ENCODE measurements at places on chromosomes 11 and 22.

DNA sequence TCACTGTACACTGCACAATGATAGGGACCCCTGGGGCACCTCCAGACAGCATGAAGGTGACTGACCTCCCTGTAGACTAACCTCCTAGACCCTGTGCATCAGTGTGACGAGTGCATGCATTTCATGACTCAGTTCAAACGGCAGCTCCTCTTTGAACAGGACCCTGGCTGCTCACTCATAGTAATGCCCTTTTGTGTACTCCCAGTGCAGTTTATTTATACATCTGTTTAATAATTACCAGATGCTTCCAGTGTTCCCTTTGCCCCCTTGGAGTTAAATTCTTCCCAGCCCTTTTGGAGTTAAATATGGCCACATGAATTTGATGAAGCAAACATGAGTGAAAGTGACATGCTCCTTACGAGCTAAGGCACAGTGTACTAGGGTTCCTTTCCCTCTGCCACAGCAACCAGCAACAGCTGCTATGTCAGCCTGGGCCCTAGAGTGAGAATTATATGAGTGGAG lies 72.4 kb downstream of the PANX1 start:
- peak; percentile 14 for DNase-seq

DNA sequence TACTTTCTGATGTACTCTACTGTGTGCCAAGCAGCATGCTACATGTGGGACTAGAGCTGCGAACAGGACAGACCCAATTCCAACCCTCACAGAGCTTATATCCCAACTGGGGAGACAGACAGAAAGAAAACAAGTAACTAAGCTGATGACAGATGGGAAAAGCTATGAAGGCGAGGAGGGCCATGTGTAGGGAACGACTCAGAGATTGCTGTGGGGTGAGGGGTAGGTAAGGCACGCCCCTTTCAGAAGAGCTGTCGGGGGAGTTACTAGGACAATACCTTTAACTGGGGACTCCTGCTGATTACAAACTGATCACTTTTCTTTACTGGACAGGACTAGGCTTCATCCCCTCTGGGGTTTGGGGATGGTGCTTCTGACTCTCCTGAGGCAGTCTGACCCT lies 48.9 kb downstream of the ST3GAL4 start:
- DNase-seq = no peak

- DNase-seq = no peak
These were observed 12.4 kb upstream of the HTATIP2 start for GRCh38 chr11:20351136-20351535.

GRCh38 chr11:66326261-66327111 lies 9.6 kb upstream of the CD248 start:
- no peak for DNase-seq

DNA sequence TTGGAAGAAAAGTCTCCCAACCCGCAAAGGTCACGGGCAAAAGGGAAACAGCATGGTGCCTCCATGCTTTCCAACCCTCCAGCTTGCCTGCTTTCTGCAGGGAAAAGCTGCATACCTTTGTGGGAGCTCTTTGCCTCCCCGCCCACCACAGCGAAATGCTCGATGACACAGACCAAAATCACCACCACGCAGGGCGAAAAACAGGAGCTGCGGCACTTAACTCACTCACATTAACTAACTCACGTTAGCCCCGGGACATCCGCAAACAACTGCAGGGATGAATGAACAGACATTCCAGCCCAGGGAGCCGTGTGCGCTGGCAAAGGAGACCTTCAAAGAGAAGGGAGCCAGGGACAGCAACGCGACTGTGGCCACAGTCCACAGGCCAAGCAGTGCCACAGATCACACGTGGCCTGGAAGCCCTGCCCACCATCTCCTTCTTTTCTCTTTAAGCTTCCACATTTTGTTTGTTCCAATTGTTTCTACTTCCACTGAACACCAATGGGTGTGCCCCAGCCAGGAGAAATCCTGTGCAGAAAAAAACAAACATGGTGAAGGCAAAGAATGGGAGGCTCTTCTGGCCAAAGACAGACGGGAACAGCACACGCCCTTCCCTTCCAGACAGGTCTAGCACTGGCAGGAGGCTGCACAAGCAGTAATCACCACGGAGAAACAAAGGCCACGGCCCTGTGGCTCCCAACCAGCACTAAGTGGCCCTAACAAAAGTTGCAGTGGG lies 39.3 kb downstream of the DUSP8 start:
- no peak for DNase-seq

DNA sequence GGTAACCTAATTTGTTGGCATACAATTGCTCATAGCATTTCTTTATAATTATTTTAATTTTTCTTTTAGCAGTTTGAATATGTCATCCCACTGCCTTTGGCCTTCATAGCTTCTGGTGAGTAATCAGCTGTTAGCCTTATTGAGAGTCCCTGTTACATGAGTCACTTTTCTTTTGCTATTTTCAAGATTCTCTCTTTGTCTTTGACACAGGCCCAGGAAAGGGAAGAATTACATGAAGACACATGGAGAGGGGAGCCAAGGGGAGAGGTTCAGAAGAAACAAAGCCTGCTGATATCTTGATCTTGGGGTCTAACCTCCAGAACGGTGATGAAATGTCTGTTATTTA lies 418.2 kb downstream of the METTL15 start:
- DNase-seq = no peak

- no peak for DNase-seq
These were observed 1027.7 kb downstream of the OPCML start for GRCh38 chr11:132504501-132505041.

- no peak for DNase-seq
These were observed 53.5 kb upstream of the SLC35C1 start for GRCh38 chr11:45751430-45751829.

GRCh38 chr11:28169816-28170215 lies 61.6 kb downstream of the METTL15 start:
- DNase-seq = no peak

GRCh38 chr11:111983187-111983986 lies 41.8 kb upstream of the DLAT start:
- DNase-seq = no peak

GRCh38 chr11:95322539-95322938 lies 91.5 kb upstream of the SESN3 start:
- DNase-seq = no peak

- no peak for DNase-seq
These were observed 21.4 kb downstream of the MN1 start for GRCh38 chr22:27780161-27780575.

- no peak for DNase-seq
These were observed 219.2 kb upstream of the PGR start for GRCh38 chr11:101348786-101349185.
